ENCODE measurements at places on chromosomes 4 and X.

- DNase-seq = no peak
These were observed 149.4 kb downstream of the NDST4 start for GRCh38 chr4:114964026-114964425.

DNA sequence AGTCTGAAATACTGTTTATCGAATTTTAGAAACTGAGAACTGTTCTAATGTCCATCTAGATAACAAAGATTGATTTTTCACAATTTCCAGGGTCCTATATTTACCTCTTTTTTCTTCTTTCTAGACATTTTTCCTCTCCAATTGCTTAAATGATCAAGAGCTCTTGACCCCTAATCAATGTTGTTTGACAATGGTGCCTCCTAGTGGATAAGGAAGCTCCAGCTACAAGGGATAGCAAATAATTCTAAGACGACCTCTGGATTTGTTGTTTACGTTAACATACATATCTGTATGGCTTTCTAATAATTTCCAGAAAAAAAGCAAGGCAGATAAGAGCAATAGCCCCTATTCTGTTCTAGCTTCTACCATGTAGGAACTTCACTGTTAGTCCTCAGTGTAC, 35.8 kb downstream of the GPR82 start:
- peak; percentile 13 for DNase-seq

DNA sequence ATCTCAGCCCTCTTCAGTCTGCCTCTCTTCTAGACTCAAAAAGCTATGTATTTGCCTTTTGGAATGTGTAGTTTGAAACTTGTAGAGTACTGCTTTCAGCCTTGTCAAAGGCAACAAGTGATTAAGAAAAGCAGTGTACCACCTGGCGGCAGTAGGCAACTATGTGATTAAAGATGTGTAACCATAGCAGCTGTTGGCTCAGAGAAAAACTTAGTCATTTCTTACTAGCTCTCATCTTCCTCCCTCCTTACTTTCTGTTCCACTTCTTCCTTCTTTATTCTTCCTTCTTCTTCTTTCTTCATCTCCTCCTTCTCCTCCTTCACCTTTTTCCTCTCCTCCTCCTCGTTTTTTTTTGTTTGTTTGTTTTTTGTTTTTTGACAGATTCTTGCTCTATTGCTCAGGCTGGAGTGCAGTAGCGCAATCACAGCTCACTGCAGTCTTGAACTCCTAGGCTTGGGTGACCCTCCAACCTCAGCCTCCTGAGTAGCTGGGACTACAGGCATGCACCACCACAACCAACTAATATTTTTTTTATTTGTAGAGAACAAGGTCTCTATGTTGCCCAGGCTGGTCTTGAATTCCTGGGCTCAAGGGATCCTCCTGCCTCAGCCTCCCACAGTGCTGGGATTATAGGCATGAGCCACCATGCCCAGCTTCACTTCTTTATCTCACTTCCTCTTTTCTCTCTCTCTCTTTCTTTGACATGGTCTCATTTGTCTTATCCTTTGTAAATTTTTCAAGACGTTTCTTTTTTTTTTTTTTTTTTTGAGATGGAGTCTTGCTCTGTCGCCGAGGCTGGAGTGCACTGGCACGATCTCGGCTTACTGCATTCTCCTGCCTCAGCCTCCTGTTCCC, 32.6 kb downstream of the ABHD18 start:
- peak; percentile 29 for DNase-seq

GRCh38 chr4:14222377-14223029, 595.0 kb upstream of the BOD1L1 start:
- DNase-seq = no peak

DNA sequence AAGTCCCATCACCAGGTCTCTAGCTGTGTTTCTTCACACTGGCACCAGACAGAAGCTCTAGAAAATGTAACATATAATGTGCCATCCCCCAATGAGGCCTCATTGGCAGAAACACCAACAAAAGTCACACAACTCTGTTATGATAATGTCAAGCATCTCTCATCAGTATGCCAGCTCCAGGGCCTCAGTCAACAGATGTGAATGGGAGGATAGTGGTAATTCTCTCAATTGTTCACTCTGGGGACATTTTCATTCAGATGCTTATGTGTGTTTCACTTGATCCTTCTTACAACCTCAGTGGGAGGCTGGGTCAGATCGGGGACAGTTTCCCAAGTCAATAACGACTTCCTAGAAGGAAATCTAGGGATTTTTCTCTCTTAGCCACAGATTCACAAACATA, 57.5 kb upstream of the SCOC start:
- DNase-seq = no peak

- DNase-seq = no peak
These were observed 156.5 kb upstream of the DKK2 start for GRCh38 chr4:107192601-107193000.

DNA sequence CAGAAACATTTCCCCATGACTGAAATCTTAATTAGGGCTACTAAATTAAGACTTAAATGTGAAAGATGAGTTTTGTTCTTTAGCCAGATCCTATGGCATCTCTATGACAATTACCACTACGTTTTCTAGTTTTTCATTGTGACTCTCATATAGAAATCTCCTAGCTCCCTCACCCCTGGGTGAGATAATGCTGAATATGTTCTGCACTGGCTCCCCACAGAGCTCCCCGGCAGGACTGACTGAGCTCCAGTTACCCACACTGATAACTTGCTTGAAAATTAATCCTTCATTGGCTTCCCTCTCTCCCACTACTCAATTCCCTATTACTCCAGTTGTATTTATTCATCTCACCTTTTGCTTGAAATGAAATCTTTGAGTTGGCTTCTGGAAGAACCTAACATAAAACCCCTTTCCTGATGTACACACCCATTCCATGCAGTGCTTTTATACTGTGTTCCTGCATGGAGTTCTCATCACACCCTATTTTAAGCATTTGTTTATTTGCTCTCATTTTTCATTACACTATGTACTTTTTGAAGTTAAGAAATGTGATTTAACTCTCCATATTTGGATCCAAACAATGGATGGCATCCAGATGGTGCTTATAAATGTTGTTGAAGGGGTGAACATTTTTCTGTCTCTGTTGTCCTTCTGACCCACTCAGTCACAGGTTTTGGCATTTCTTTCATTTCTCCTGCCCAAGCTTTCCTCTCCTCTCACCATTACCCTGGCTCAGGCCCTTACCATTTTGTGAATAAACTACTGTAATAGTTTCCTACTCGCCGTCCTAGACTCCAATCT, 623.4 kb downstream of the SPRY1 start:
- peak; percentile 89 for DNase-seq

GRCh38 chr4:170743633-170744032, 653.9 kb upstream of the AADAT start:
- DNase-seq = no peak

GRCh38 chr4:167934216-167934615, 158.1 kb upstream of the ANXA10 start:
- DNase-seq = no peak

DNA sequence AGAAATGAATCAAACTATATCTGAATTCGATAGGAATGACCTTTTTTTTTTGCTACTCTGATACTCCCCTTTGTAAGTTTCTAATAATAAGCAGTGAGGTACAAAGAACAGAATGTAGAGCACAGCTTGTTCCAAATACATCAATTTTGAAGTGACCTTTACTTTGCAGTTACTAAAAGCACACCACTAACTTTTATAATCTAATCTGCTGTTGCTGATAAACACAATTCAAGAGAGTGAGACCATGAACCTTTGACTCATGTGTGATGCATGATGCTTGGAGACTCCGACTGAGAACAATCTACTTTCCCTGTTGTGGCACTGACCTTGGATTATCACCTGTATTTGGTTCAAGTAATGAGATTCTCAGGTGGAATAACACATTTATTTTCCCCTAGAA, 91.6 kb upstream of the GNPDA2 start:
- no peak for DNase-seq

DNA sequence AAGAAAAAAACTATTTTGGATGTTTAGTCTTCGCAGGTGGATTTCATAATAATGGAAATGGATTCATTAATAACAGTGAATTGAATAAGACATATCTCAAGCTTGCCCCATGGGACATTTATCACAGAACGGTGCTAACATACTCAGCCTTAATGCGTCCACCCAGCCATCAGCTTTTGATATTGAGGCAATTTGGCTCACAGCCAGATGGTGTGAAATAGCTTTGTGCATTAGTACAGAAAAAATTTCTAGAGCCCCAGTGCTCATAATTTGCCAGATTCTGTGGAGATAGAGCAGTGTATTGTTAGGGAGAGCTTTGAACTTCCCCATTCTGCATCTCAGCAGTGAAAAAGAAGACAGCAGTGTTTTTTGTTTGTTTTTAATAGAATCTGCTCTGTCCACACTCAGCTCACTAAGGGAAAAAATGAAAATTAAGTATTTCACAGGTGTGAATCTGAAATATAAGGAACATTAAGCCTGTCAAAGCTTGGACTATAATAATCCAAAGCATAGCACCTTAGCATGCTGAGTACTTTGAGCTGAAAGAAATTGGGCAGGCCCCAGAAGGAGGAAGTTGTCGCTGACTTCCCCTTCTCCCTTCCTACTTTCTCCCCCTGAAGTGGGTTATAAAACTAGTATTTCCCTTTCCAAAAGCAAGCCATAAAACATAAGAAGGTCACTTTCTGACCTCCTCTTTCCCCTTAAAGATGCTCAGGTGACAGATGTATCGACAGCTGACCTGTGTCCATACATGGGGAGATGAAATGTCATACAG, 295.8 kb downstream of the MAGEB5 start:
- no peak for DNase-seq

GRCh38 chr4:158933236-158933635, 164.4 kb downstream of the FNIP2 start:
- DNase-seq = no peak

DNA sequence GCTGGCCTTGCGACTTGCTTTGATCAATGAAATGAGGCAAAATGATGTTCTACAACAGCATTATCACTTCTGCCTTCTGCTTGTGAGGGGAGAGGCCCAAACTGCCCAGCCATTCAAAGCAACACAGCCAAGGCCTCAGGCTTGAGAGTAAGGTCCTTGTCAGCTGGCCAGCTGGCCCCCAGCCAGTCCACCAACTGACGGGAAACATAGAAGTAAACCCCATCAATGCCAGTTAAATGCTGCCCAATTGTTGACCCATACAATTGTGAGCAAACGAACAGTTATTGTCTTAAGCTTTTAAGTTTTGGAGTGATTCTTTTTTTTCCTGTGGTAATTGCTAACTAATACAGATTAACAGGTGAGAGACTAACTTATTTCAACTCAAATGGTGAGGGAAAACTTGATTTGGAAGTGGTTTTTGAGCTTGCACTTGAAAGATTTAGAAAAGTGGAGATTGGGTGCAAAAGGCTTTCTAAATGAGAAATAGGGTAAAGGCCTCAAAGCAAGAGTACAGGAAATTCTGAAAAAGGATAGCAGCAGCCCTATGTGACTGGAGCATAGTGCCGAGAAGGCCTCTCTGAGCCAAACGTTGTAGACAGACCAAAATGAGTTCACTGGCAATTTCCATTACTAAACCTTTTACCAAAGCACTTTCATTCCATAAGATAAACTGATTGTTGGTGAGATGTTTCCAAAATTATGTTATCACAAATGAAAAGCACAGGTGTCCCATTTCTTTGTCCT, 66.9 kb downstream of the ARHGEF38 start:
- DNase-seq = peak; percentile 10

- DNase-seq = no peak
These were observed 92.2 kb downstream of the ADGRL3 start for GRCh38 chr4:61292322-61292721.

DNA sequence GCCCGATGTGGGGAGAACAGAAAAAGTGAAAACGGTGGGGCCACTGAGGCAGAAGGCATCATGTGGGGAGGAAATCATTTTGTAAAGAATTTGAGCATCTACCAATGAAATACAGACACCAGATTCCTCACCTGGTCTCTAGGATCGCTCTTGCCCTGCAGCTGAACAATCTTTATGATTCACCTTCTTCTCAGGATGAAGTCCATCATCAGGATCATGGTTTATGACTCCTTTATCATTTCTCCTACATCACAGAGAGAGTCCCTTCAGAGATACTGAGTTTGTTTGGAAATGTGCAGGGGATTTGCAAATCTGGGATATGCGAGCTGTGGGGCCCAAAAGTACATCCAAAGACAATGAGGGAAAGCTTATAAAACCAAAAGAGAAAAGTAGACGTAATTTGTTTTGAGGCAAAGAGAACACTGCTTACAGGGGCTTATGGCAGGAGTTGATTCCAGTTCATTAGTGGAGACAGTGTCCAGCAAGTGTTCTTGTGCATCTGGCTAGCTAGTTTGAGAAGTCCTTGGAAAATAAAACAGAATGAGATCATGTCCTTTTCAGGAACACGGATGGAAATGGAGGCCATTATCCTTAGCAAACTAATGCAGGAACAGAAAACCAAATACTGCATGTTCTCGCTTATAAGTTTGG, 15.3 kb upstream of the ANXA5 start:
- DNase-seq = no peak

DNA sequence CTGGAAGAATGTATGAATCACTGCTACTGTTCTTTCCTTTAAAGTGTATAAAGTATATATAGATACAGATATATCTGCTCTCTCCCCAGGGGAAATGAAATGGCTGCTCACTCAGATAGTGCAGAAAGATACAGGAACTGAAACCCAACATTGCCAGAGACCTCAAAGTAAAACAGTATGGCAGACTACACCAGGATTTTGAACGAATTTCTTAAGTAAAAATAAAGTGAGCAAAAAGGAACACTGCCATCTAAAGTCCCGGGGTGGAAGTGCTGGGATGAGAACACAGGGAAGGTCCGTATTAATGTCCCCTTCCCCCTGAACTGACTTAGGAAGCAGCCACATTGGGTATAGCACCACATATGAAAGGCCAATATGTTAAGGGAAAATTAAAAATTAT, 93.4 kb downstream of the TMA16 start:
- no peak for DNase-seq

GRCh38 chr4:38021751-38022150, 61.6 kb downstream of the PTTG2 start:
- DNase-seq = no peak

- no peak for DNase-seq
These were observed 71.9 kb upstream of the MAGEB10 start for GRCh38 chrX:27735914-27736313.

- DNase-seq = no peak
These were observed 404.5 kb downstream of the BCOR start for GRCh38 chrX:39693298-39693697.

GRCh38 chrX:132984058-132984650, 25.7 kb upstream of the HS6ST2 start:
- DNase-seq = no peak

- no peak for DNase-seq
These were observed 25.5 kb downstream of the INTS12 start for GRCh38 chr4:105683038-105683437.

- no peak for DNase-seq
These were observed 24.6 kb upstream of the LAP3 start for GRCh38 chr4:17552427-17552826.

GRCh38 chrX:108641589-108642272, 94.6 kb downstream of the IRS4 start:
- DNase-seq = no peak

GRCh38 chrX:57607295-57608187, 15.7 kb downstream of the ZXDB start:
- no peak for DNase-seq

Data from fibroblast of gingiva (primary cell).